ENCODE measurements at places on chromosomes 7 and 10.

GRCh38 chr10:48454302-48455054 is 148.0 kb downstream of the MAPK8 start:
- no peak for DNase-seq

GRCh38 chr7:116101704-116102103 is 71.1 kb upstream of the TFEC start:
- no peak for DNase-seq

- DNase-seq = no peak
These were observed 380 bp upstream of the AGBL3 start for GRCh38 chr7:134985894-134986362.

- DNase-seq = no peak
These were observed 49.4 kb upstream of the FOXI2 start for GRCh38 chr10:127687548-127687947.

DNA sequence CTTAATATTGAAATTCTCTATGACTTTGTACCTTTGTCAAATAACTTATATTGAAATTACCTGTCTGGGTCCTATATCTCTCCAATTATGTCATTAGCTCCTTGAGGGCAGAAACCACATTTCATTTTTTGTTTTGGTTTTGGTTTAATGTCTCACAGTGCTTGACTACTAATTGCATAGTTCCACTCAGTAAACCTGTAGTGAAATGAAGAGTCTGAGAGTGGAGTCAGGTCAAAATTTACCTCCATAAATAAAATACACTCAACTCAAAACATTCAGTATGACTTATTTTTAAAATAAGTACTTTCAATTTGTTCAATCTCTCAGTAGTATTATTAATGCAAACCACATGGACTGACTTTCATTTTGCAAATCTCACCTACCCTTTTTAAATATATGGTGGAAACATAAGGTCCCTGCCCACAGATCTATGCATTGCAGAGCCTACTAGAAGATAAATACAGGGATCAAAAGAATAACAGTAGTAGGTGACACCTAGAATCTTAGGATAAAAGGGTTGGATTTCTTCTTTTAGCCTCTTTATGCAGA is 32.5 kb downstream of the PDE1C start:
- DNase-seq = no peak

DNA sequence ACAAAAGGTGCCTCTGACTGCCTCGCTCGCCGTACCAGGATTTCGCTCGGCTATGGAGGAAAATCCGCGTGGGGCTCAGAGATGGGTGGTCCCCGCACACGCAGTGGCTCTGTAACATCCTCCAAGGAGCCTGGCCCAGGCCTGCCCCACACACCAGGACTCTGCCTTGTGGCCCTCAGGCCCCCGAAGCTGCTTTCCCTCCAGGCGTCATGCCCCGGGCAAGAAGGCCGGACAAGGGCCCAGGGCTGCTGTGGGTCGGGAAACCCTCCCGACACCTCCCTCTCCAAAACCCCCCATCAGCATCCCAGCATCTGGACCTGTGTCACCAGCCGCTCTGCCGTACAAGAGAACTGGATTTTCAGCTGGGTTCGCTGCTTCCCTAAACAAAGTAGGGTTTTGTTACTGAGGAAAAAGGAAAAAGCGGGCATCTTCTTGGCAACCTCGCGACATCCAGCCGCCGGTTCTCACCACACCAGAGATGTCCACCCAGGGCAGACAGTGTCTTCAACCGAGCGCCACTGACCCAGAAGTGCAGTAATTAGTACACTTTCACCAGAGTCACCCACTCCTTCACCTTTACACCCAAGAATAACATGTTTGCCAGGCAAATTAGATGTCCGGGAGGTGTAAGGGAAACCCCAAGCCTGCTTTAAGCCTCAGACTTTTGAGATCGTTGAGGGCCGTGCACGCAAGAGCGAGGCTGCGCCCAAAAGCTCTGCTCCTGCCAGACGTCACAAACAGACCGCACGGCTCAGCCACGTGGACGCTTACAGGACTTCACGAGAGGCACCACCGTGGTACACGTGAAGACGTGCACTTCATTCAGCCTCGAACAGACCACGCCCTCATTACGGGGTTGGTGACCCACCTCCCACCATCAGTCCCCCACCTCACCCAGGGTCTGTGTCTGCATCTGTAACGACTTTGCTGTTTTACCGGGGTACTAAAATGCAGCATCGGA is 62.2 kb downstream of the DIP2C start:
- no peak for DNase-seq

GRCh38 chr7:116929021-116929420 is 24.3 kb upstream of the ST7 start:
- no peak for DNase-seq

DNA sequence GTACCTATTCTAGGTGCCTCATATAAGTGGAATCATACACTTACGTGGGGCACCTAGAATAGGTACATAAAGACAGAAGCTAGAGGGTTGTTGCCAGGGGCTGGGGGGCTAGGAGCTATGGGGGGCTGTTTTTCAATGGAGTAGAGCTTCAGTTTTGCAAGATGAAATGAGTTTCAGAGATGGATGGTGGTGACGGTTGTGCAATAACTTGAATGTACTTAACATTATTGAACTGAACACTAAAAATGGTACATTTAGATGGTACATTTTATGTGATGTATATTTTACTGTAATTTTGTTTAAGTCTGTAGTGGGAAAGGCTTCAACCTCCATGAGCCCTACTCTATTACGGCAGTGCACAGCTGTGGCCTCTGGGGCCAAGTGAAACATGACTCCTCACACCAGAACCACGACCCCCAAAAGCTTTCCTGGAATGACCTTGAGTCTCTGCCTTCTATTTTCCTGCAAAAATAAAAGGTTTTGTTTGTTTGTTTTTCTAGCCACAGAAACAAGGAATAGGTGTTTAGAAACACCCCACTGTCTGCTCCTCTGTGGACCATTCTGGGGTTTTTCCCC is 147.3 kb upstream of the PLXNA4 start:
- no peak for DNase-seq

DNA sequence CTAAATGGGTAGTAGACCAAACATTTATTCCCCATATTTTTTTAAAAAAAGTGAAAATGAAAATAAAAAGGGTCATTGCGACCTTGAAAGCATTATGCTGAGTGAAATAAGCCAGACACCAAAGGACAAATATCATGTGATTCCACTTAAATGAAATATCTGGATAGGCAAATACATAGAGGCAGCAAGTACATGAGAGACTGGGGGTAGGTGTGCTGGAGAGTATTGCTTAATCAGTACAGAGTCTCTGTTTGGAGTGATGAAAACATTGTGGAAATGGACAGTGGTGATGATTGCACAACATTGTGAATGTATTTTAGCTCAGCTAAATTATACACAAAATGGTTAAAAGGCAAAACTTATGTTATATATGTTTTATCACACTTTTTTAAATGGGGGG is 169.4 kb downstream of the AKR1D1 start:
- DNase-seq = no peak
